ENCODE measurements at places on chromosomes 13 and 19.

GRCh38 chr13:85690368-85690767, 108.9 kb downstream of the SLITRK6 start:
- DNase-seq, result no peak

GRCh38 chr13:38753878-38754277, 67.0 kb downstream of the FREM2 start:
- DNase-seq, result no peak

- DNase-seq, result no peak
Observed at GRCh38 chr13:42804244-42804874, 23.0 kb downstream of the FAM216B start.

DNA sequence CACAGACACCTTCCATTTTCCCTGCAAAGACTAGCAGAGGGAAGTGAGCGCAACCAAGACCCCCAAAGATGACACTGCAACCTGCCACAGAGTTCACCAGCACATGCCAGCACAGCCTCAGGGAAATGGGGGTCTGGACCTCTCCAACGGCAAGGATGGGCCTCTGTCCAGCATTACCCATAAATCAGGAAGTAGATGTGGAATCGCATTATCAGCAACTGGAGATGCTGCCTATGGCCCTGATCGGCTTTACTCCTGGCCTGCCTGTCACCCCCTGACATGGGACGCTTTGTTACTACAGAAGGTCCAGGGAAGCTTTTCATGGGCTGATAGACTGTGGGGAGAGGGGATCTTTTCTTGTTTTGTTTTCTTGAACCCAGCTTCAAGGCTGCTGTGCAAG, 41.4 kb upstream of the POU2F2 start:
- DNase-seq, result no peak

DNA sequence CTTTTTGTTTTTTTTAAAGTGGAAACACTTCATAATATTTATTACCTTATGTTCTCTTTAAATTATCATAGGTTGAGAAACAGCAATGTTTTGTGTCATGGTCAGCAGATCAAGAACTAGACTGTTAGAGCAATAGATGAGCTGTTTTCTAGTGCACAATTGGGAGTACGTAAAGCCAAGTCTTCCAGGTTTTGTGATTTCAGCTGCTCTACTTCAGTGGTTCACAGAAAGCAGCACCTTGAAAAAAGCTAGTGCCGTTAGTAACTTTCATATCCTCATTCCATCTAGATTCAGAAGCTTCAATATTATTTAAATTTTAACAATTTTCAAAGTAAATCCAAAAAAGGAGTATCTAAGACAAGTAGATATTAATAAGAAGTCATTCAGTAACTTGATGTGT, 1.9 kb downstream of the GPR18 start:
- no peak for DNase-seq
